ENCODE measurements at places on chromosomes 3 and 15.

DNA sequence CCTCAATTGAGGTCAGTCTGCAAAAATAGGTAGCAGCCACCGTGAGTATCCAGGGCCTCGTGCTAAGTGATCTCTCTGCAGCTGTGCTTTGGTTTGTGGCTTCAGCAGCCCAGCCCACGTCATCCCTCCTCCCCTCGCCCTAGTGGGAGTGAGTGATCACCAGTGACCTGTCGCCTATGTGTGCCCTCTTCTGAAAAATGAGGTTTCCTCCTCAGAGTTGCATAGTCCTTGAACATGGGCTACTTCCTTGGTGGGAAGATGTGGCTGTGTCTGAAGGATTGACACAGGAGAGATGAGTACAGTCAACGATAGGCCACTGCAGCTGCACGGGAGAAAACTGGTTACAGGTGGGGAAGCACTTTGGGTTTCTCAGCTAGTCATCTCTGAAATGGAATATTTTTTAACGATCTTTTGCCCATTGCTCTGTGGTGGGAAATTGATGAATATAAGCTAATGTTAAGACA lies 144.8 kb upstream of the BHLHE40 start:
- no peak for DNase-seq

GRCh38 chr3:53709860-53710674 lies 136.2 kb downstream of the CHDH start:
- peak; percentile 67 for DNase-seq

- DNase-seq, result no peak
Measured at GRCh38 chr3:161296814-161297213, 74.5 kb downstream of the SPTSSB start.

- peak; percentile 71 for DNase-seq
Measured at GRCh38 chr15:38440353-38441129, 13.4 kb upstream of the FAM98B start.

- peak; percentile 76 for DNase-seq
Measured at GRCh38 chr3:28726840-28727239, 378.2 kb upstream of the AZI2 start.

- peak; percentile 31 for DNase-seq
Measured at GRCh38 chr3:152382312-152383135, 113.8 kb downstream of the MBNL1 start.

- DNase-seq, result no peak
Measured at GRCh38 chr3:24042174-24043059, 97.3 kb downstream of the NR1D2 start.

- DNase-seq, result no peak
Measured at GRCh38 chr15:59993950-59994401, 10.1 kb upstream of the FOXB1 start.

- DNase-seq, result peak; percentile 49
Measured at GRCh38 chr3:21330293-21330692, 420.7 kb downstream of the ZNF385D start.

DNA sequence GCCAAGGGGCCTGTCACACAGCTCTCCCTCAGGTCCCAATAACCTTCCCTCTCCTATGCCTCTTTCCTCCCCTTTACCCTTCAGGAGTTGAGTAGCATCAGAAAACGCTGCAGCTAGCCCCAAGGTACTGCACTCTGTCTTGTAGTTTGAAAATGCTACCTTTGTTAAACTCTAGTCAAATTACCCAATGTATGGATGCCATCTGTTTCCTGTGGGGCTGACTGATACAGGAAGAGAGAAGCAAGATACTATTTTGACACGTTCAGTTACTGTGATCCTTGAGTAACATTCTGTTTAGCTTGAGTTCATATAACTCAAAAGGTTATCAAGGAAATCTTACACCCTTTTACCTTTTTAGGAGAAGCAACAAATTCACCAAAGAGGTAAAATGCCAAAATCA lies 493.1 kb downstream of the FHIT start:
- DNase-seq, result no peak

DNA sequence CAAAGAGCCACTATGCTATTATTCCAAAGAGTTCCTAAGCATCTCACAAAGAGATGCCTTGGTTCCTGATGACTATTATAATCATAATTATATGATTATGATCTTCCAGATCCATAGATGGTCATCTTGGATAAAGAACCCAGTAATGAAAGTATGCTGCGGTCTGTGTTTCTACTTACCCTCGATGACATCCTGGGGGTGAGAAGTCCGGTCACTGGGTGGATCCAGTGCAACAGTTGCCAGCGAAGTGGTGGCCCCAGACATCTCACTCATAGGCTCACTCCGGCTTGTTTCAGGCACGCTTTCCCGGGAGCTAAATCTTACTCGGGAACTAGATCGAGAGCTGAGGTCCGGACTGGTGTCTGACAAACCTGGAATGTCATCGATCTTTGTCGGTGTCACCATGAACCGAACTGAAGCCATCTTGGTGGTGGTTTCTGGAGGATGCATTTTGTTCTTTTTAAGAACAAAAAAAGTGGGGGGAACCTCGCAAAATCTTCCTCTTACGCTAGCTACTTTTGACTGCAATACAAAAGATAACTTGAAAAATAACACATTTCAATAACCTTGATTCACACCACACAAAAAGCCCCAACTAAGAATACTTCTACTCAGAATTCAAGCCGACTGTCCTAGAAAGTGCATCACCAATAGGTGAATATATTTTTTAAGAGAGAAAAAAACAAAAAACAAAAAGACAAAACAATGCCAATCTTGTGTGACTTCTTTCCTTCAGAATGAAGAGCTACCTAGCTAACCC lies 1.2 kb downstream of the SLC12A6 start:
- DNase-seq, result no peak

DNA sequence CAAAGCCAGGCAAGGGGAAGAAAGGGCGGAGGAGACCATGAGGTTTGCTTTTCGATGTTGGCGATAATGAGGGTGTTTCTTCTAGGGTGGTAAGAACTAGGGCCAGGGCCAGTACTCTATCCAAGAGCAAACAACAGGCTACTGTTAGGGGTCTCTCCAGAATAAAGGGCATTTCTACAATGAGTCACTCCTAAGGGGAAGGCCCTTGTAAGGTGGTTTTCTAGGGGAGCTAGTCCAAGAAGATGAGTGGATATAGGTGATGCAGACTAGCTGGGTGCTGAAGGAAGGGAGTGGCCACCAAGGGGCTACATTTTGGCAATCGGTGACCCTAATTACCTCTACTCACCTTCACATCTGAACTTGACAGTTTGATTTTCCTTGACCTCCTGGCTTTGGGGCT lies 148.5 kb upstream of the HACD2 start:
- DNase-seq, result no peak

DNA sequence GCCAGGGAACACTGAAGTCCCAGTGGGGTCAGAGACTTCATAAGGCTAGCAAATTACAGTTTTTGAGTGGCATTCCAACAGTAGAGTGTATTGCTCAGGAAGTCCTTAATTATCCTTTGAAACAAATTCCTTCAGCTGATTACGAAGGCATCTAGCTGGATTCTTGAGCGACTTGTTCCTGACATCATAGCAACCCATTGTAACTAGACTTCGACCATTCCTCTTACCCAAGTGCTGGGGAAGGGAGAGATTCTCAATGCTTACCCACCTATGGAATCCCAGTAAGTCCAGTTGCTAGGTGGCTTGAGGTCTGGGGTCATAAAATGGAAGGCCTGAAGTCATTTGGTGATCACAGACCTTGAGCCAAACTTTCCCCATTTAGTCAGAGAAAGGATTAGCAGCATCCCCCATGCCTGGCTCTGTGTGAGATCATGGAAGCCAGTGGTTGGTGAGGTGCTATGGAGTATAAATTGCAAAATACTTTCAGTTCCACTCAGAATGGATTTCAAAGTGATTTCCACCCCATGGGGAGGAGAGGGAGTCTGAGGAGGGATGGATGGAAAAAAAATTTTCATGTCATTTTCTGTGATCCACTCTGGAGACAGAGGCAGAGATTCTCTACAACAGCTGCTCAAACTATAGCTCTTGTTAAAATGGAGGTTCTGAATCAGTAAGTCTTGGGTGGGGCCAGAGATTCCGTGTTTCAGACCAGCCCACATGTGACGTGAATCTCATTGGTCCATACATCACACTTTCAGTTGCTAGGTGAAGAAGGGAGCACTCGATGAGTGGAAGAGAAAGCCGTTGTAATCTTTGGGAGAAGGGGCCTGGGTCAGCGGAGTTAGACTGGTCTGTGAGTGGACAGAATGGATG lies 45.7 kb downstream of the CD86 start:
- no peak for DNase-seq

DNA sequence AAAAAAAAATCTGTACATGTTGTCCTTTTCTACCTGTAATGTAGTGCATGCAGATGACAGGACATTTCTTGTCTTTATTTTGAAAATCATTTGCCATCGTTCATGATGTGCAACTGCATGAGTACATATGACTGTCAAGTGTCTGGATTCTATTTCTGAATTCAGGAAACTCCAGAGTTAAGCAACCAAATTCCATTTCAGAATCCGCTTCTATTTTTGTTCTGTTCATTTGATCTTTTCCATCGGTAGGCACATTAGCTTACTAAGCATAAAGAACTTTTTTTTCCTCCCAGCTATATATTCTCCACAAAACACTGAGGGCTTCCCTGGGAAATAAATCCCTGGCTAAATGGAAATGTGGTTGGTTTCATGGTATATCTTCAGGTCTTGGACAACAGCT lies 365.6 kb downstream of the PTPRG start:
- peak; percentile 53 for DNase-seq

GRCh38 chr3:149599236-149599635 lies 58.6 kb downstream of the WWTR1 start:
- DNase-seq, result no peak

DNA sequence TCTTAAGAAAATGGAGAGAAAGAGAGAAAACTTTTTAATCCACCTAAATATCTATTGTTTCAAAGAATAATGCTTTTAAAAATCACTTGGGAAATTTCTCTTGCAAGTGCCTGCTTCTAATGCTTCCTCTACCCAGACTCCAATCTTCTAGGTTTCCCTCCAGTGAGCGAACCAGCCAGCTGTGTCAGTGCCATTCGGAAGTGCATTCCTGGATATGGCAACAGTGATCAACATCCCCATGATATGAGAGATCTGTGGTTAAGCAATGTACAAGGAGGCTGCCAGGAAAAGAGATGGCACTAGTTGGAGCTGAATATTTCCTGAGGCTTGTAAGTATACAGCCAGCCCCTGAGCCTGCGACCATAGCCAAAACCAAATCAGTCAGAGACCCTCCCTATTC lies 53.3 kb upstream of the KCNMB2 start:
- no peak for DNase-seq

GRCh38 chr3:36957862-36958686 lies 13.2 kb upstream of the TRANK1 start:
- peak; percentile 82 for DNase-seq

DNA sequence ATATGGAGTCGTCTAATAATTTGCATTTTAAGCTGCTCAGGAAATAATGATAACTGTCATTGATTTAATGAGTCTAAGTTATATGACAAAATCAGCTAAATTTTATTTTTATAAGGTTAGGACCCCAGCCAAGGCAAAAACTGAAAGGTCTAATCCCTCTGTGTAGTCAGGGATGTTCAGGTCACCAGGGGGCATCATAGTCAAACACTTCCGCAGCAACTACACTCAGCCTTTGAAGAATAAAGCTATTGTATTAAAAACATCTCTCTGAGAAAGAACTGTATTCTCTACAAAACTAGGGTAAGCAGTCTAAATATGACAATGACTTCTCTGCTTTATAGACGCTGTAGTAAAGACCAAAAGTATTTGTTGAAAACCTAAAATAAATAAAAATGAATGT lies 15.0 kb downstream of the INTS14 start:
- no peak for DNase-seq

GRCh38 chr3:295166-295565 lies 98.6 kb downstream of the CHL1 start:
- DNase-seq, result no peak

GRCh38 chr3:106534206-106534605 lies 665.4 kb upstream of the CBLB start:
- DNase-seq, result peak; percentile 49

DNA sequence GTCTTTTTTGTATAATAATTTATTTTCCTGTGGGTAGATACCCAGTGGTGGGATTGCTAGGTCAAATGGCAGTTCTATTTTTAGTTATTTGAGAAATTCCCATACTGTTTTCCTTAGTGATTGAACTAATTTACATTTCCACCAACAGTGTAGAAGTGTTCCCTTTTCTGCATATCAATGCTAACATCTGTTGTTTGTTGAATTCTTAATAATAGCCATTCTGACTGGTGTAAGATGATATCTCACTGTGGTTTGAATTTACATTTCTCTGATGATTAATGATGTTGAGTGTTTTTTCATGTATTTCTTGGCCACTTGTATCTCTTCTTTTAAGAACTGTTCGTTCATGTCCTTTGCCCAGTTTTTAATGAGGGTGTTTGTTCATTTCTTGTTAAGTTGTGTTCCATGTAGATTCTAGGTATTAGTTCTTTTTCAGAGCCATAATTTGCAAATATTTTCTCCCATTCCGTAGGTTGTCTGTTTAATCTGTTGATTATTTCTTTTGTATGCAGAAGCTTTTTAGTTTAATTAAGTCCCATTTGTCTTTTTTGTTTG lies 713.3 kb upstream of the EPHA6 start:
- DNase-seq, result no peak

GRCh38 chr3:38165722-38166387 lies 518 bp downstream of the OXSR1 start:
- DNase-seq, result peak; percentile 51

DNA sequence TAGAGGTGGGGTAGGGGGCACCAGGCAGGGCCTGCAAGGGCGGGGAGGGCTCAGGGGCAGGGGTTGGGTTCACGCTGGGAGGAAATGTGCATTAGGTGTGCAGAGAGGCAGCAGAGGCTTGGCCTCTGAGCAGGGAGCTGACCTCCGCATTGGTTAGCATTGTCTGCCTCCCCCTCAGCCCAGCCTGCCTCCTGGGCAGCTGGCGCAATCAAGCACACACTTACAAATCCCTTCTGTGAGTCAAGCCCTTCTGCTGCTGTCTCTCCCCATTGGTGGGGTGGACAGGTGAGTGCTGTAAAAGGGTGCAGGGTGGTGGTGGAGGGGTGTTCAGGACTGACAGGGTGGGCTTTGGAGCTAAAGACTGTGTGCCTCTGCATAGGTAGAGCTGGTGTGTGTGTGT lies 9.3 kb downstream of the LOXL1 start:
- peak; percentile 71 for DNase-seq

All from MCF 10A (cell line).